ENCODE measurements at places on chromosomes 12 and 14.

- DNase-seq: no peak
Observed at GRCh38 chr14:90785471-90785870, 30.8 kb downstream of the TTC7B start.

DNA sequence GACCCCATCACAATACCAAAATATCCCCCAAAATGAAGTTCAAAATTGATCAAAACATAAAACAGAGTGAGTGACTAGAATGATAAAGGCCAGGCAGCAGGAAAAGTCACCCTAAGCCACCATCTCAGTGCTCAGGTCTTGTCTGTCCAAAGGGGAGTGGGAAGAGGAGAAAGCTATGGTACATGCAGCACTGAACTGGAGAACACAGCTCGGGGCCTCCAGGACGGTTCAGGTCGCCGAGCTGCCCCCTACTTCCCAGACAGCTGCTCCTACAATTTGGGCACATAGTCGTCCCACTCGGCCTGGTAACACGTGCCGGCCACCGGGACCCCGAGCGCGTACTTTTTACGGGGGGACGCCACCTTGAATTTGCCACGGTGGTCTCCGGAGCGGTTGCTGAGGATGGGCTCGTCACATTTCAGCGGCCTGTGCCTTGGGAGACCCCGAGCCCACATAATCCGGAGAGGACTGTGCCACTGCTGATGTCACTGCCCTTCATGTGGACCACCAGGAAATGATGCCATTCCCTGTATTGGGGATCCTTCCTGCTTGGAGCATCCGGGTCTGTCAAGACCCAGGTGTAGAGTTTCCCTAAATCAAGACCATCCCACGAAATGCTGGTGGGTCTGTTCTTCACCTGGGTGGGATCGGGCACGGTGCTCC is 31.6 kb downstream of the AK7 start:
- DNase-seq: no peak

- peak; percentile 100 for DNase-seq
Observed at GRCh38 chr12:114684098-114684869, at the start of gene TBX3. TSS of gene TBX3 (minus strand) at chr12:114684175. CDS start at chr12:114683200, 975 bp downstream.

GRCh38 chr12:84912198-84913128 is at the start of gene SLC6A15:
TSS of gene SLC6A15 (minus strand) at chr12:84912799. CDS start at chr12:84892120, 20,679 bp downstream.
- peak; percentile 60 for DNase-seq

- DNase-seq: no peak
Observed at GRCh38 chr14:74973003-74973653, 17.7 kb upstream of the PGF start.

DNA sequence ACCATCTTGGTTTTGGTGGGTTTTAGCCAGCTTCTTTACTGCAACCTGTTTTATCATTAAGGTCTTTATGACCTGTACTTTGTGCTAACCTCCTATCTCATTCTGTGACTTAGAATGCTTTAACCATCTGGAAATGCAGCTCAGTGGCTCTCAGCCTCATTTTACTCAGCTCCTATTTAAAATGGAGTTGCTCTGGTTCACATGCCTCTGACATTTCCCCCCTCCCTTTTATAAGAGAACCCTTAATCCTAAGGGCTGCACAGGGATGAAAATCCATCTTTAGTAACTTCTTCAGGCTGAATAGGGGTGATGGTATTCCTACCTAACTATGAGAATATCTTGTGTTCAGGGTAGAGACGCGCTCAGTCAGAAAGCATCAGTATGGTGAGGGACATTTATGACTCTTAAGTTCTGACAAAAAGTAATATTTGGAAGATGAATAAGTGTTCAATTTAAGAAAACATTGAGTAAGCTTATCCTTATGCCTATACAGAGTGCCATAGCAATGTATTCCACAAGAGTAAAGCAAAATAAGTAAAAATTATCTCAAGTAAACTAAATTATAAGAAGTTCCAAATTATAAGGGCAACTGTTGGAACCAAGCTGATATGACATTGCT is 15.2 kb downstream of the SLC38A1 start:
- DNase-seq: no peak

DNA sequence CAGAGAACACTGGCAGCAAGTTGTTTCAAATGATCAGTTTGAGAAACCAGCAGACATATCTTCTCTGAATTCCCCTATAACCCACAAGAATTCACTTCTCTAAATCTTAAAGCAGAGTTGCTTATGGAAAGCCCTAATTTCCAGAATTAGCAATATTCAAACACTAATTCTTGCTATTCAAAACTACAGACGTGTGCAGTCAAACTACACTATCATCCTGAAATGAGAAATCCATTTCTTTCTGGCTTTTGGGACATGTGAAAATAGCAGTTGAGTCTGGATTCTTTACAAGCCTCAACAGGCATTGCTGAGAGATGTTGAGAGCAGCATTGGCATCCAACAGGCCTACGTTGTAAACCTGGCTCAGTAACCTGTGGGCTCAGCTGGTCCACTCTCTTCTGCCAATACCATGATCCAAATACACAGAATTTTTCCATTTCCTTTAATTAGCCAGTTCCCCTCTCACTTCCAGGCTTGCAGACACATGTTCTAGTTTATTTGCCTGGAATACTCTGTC is 74.6 kb upstream of the TMTC1 start:
- no peak for DNase-seq

DNA sequence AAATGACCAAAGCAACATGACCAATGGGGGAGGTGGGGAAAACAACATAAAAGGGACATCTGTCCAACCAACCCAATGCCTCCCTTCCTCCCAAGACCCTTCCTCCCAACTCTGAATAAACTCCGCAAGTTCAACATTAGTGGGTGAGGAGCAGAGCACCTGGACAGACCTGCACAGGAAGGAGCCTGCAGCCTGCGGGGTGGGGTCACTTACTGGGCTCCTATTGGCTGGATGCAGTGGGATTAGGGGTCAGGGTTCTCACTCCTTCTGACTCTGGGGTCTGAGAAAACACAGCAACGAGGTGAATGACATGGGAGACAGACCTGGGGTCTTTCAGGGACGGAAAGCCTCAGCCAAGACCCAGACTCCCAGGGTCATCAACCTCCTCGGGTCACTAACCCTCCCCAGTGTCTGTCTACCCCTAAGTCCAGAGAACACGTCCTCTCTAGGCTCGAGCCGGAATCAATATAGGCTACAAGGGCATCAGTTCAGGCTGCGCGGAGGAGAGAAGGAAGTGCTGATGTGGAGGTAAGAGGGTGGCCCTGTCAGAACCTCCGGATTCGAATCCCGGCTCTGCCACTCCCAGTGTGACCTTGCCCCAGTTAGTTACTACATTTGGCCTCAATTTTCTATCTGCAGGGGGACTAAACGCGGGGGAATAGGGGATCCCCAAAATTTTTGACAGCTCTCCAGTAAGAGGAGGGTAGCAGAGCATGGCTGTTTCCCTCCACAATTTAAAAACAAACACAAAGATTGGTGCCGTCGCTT is 860 bp downstream of the NDRG2 start:
- DNase-seq: no peak

DNA sequence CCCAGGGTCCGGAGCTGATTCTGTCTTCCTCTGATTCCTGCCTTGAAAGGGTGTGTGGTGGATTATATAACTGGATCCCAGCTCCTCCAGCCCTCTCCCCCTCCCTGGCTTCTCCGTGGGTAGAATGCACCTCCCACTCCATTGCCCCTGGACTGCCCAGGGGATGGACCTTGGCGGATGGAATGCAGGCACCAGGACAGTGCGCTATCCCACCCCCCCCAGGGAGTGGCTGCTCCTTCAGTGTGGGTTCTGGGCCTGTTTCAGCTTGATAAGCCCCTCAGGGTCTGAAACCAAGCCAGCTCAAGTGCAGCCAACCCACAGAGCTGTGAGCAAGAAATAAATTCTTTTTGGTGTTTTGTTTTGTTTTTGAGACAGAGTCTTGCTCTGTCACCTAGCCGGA is 112.4 kb upstream of the TMEM132D start:
- no peak for DNase-seq

DNA sequence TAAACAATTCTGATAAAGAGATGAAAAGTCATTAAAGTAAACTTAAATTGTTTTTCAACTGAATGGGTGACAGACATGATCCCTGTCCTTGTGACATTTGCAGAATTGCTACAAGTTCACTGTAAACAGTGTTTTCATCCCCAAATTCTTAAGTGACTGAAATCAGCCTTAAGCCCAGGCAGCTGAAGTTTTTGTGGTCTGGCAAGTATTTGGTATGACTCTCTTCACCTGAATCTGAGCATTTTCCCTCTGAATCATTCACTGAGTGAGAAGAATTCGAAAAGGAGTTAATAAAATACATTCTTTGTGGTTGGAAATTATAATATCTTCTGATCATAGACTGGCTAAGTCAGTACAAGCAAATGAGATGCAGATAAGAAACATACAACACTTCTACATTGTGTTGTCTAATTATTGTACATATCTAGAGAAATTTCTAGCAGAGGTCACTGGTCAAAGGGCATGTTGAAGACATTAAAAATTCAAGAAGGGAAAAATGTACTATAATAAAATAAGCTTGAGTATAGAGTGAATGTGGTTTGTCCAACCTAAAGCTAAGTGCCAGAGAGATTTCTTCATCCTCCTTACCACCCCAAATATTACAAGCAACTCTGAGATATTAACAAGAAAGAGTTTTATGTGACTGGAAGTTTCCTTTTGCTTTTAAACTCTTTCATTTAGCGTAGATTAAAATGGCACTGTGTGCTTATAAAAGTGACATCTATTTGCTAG is 177.8 kb upstream of the DIO2 start:
- peak; percentile 86 for DNase-seq

GRCh38 chr12:102958073-102958829 is 777 bp downstream of the ASCL1 start:
- peak; percentile 13 for DNase-seq

DNA sequence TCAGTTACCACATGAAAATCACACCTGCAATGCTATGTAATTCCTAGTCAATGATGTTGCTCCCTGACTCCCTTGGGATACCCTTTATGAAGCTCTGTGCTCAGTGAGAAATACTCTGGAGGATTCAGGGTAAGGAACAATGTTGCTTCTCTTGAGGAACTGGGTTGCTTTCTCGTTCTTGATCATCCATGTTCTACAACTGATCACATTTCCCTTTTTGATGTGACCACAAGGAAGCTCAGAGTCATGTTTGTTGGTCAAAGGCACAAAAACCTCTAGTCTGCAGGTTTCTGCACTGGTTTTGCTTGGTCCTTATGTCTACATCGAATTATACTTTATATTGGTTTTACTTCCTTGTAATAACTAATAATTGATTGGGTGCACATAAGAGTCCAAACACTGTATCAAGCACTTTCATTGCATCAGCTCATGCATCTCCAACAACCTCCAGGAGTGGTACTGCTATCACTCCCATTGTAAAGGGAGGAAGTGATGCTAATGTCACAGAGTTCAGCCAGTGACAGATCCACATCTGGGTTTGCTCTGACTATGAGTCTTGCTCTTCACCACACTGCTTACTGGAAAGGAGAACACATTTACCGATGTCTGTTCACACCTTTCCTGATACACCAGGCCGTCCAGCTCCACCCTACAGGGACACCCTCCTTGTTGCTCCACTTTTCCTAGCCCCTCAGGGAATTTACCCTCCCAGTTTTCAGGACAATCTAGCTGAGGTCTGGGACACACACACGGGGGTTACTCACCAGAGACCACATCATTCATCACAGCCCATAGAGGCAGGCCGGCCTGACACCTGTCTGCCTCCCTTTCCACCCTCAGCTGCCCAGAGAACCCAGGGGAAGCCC is 41.0 kb downstream of the CMKLR1 start:
- no peak for DNase-seq

DNA sequence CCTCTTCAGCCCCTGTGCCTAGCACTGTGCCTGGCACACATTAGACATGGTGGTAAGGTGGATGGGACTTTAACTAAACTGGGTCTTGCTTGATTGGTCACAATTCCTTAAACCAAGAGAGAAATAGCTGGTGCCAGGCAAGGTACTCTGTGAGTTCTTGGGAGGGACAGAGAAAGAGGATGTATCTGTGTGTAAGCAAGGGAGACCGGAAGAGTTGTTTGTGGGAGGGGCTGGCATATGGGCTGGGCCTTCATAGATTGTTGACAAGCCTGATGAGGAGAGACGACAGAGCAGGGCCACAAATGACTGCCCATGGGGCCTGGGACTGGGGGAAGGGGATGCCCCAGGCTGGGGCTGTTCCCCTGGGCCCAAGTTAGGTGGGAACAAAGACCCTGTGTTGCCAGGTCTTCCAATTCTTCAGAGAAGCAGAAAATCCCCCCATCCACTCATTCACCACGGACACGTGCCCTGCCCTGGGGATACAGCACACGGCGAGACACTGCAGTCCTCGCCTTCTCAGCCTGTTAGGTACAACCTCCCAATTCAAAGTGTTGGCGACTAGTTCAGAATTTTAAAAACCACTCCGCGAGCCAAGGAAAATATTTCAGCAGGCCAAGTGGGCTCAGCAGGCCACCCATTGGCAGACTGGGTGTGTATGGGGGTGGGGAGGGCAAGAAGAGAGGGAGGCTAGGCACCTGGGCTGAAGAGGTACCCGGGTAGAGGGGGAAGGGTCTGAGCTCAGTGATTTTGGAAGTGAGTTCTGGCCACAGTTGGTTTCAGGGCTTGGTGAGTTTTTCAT is 11.4 kb upstream of the CYP46A1 start:
- DNase-seq: no peak

DNA sequence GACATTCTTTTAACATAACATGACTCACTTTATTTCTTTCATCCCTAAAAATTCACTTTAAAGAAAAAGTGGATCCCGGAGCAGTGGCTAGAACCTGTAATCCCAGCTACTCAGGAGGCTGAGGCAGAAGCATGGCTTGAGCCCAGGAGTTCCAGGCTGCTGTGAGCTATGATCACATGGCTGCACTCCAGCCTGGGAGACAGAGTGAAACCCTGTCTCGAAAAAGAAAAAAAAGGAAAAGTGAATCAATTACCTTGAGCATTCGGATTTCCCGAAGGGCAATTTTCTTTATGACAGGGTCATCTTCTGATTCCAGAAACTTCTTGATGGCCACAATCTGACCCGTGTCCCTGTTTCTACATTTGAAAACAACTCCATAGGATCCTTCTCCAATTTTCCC is 1.2 kb downstream of the CDKL1 start:
- no peak for DNase-seq

DNA sequence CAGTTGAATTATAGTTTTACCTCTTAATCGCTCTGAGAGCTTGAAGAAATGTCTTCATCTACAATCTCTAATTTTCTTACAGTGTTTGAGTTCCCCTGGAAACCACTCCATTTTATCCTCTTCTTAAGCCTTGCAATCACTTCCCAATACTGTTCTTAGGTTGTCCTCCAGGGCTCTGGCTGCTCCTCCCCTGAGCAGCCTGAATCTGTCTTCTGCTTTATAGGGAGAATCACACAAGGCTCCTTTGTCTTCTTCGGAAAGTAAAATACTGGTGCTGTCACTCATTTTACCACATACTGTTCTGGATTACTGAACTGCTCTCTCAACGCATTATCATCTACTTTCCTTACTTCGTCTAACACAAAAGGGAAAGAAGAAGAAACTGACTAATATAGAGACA is 133.7 kb downstream of the MDGA2 start:
- no peak for DNase-seq
